Activated CD4-positive, alpha-beta T cell treated with anti-CD3 and anti-CD28 coated beads for 24 hours (primary cell): ENCODE measurements at places on chromosomes 2 and 18.

- no peak for DNase-seq
These were observed 18.1 kb upstream of the ANXA4 start for GRCh38 chr2:69723791-69724190.

DNA sequence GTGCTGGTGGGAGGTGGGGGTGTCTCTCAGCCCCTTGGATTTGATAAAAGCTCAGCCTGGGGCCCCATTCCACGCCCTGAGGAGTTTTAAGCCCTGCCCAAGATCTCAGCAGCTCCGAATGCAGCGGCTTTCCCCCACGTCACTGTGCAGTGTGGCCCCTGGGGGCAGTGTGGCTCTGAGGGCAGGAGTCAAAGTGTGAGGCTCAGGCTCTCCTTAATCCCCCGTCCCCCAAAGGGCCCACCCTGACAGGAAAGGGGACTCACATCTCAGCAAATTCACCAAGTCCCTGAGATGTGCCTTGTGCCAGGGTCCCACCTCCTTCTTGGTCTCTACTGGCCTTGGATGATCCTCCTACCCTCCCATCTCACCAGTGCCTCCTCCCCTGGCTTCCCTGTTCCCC is 25.2 kb downstream of the NPPC start:
- no peak for DNase-seq

GRCh38 chr2:43078781-43079755 is 147.3 kb downstream of the ZFP36L2 start:
- DNase-seq: no peak

GRCh38 chr2:123596621-123597020 is 428.5 kb upstream of the CNTNAP5 start:
- no peak for DNase-seq

- no peak for DNase-seq
These were observed 1544.4 kb downstream of the LRP1B start for GRCh38 chr2:140586379-140586778.

DNA sequence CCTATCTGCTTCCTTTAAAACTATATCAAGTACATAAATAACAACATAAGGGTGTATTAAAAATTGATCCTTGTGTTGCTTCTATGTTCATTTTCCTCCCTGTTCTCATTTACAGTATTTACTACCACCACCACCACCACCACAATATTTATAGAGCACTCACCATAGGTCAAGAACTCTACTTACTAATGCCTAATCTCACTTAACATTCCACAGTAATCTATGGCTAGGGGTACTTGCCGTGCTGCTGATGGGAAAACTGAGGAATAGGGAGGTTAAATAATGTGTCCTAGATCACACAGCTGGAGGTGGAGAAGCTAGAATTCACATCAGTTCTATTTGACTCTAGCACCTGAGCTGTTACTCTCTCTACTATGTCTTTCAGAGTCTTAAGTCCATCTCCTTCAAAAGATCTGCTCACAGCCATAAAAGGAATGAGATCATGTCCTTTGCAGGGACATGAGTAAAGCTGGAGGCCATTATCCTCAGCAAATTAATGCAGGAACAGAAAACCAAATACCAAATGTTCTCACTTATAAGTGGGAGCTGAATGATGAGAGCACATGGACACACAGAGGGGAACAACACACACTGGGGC is 54.1 kb upstream of the ZNF385B start:
- no peak for DNase-seq

DNA sequence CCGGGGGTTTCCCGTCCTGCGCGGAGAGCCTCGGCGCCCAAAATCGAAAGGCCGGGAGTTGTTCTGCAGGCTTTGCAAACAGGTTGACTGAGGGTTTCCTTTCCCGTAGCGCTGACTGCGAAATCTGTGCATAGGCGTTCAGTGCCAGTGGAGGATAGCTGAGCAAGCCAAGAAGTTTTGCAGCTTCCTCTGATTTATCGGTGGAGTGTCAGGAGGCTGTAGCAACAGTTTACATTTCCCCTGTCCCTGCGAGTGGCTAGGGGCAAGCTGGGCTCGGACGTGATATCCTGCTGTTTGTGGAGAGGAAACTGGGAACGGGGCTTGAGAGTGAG is 694 bp downstream of the THSD7B start:
- no peak for DNase-seq
